ENCODE measurements at places on chromosomes 13 and 19.

DNA sequence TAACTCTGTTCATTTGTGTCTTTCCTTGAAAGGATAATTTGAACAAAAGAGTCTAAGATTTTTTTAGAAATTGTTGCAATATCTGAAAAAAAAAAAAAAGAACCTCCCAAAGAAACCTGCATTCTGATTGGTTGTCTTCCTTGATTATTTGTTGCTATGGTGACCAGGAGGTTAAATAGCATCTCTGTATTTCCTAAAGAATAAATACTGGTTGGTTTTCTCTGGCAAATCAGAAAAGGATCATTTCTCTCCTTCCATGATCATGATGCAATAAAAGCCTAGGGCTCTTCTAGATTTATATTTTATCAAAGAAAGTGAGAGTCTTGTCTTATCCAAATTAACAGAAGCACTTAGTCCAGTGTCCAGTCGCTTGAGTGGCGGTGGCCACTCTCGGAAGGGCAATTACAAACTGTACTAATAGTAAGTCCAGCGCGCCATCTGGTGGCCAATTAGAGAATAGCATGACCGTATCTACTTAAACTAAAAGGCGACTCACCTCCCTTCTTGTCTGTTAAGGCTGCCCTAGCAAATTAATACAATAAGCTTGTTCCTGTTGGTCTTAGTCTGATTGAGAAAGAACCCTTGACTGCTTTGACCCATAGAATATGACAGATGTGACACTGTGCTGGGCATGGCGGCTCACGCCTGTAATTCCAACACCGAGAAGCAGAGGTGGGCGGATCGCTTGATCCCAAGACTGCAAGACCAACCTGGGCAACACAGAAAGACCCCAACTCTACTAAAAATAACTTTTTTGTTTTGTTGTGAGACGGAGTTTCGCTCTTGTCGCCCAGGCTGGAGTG is 47.0 kb upstream of the PNMA8B start:
- DNase-seq, result peak; percentile 95

DNA sequence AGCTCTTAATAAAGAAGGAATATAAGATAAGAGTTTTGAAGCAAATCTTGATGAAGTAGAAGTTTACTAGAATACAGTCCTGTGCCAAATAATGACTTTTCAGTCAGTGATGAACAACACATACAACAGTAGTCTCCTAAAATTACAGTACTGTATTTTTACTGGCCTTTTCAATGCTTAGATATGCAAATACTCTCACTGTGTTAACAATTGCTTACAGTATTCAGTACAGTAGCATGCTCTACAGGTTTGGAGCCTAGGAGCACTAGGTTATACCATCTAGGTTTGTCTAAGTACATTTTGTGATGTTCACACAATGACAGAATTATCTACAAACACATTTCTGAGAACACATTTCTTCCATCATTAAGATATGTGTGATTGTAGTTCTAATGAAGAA is 316.7 kb upstream of the KLHL1 start:
- no peak for DNase-seq

DNA sequence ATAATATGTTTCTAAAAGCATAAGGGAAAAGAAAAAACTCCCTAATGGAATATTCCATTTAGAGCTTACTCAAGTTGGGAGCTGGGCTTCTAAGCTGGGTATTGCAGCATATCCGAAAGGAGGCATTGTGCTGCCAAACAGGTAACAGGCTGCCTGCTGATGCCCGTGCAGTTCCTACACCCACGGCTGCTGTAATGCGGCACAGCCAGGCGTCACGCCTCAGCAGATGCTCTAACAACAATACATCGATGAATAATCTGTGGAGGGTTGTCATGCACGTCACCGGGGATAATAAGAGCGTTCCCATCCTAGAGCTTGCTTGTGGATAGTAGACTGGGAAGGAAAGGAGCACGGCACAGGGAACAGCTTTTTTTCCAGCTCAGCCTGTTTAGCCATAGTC is 1582.1 kb upstream of the SLC10A2 start:
- no peak for DNase-seq

DNA sequence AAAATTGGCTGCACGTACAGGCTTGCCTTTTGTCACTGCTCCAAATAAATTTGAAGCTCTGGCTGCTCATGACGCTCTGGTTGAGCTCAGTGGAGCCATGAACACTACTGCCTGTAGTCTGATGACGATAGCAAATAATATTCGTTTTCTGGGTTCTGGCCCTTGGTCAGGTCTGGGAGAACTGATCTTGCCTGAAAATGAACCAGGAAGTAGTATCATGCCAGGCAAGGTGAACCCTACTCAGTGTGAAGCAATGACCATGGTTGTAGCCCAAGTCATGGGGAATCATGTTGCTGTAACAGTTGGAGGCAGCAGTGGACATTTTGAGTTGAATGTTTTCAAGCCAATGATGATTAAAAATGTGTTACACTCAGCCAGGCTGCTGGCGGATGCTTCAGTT is 16.1 kb upstream of the AKAP11 start:
- DNase-seq, result no peak

DNA sequence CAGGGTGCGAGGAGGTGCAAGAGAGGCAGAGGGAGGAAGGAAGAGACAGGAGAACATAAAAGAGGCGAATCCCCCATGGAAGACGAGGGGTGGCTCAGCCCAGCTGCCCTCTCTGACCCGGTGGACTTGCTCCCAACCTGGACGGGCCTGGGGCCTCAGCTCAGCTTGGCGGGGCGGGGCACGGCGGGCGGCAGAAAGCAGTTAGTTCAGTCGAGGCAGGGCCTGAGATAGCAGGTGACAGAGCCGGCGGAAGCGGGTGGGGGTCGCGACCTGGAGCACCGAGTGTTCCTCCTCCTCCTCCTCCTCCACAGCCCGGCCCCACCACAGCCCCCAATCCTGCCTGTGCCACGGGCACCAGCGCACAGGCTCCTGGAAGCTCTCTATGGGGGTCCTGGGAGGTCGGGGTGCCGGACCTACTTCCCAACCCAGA is 7.0 kb upstream of the CACTIN start:
- no peak for DNase-seq

- no peak for DNase-seq
Measured at GRCh38 chr13:98039261-98039660, 85.8 kb downstream of the IPO5 start.

Data from endodermal cell (in vitro differentiated cells).